ENCODE measurements at places on chromosomes 2 and 18.
A peak's percentile ranks its signal among the peaks of the same experiment; 100 is the strongest.

- no peak for DNase-seq
These were observed 27.9 kb downstream of the SETBP1 start for GRCh38 chr18:44708451-44709083.

DNA sequence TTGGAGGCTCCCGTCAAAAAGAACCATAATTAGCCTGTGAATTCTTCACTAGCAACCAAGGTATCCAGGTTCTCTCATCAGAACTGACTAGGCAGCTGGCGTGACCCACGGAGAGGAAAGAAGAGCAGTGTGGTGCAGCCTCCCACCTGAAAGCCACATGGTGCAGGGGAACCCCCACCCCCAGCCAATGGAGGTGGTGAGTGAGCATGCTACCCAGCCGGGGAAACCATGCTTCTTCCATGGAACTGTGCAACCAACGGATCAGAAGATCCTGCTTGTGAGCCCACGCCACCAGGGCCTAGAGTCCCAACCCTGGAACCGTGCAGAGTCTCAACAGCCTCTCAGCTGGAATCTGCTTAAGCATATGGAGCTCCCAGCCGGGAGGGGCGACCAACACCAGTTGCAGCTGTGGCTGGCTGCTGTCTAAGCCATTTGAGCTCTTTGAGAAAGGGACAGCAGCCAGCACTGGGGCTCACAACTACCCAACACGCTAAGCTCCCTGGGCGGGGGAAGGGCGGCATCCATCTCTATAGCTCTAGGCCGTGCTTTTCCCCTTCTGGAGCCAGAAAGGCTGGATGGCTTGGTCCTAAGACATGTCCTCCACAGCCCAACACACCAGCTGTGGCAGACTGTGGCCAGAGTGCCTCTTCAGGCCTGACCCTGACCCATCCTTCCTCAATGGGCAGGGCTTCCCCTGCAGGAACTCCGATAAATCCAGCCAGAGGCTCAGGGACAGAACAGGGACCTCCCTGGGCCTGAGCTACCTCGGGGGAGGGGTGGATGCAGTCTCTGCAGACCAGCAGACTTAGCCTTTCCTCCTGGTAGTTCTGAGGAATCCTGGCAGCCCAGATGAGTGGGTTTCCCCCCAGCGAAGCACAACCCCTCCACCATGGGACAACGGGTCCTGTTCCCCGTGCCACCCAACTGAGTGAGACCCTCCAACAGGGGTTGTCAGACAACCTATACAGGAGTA, 151.4 kb upstream of the NXPH2 start:
- DNase-seq: no peak

- DNase-seq: no peak
These were observed 2.0 kb downstream of the LIMS1 start for GRCh38 chr2:108536133-108536780.

DNA sequence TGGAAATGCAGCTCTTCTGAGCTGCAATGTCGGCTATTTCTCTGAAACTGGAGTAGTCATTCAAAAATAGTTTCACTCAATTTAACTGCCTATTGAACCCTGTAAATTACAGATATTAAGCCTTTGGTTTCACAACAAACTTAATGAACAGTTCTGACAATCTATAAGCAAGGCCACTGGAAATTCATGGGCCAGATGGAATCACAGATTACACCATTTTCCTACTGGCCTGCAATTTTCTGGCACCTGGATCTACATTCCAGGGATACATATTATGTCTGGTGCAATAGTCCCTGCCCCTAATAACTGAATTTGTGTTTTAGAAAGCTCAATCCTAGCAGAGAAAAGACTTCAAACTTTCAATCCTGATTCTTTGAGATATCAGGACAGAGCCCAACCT, 551.7 kb downstream of the RNF144A start:
- DNase-seq: no peak

- no peak for DNase-seq
These were observed 1068.2 kb upstream of the ACVR2A start for GRCh38 chr2:146776596-146776995.

DNA sequence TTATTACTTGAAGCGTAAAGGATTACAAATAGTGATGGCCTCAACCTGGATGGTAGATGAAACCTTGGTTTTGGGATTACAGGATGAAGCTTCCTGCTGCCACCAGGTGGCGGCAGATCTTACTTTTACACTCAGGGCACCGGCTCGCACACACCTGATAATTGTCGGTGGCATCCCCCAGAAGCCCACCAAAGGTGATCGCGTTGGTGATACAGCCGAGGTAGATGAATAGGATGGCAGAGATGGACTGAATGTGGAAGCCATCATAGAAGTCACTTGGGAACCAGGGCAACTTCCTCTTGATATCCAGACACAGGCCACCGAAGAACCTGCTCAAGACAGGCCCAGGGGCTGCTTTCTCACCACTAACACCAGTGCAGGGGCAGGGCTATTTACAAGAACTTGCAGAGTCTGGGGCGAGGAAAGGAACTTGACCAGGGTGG, 51.8 kb downstream of the MTHFD2 start:
- no peak for DNase-seq

- no peak for DNase-seq
These were observed 105.8 kb upstream of the CAVIN2 start for GRCh38 chr2:191952515-191953270.

GRCh38 chr2:202149155-202149762, 76.2 kb downstream of the KIAA2012 start:
- DNase-seq: no peak

DNA sequence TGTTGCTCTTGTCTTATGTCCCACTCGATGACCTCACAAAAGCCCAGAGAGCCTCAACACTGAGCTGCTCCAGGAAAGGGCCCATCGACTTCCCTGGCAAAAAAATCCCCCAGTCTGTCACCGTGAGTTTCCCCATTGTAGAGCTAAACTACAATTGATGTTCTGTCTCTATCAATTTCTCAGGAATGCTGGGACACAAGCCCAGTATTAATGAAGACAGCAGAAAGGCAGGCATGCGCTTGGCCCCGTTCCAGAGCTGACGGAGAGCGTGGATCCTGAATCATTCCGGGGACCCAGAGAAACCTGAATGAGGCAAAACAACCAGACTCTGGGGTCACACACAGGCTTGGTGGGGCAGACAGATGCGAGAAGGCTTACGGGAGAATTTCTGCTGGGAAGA, 146.9 kb downstream of the TTC32 start:
- peak; percentile 79 for DNase-seq

DNA sequence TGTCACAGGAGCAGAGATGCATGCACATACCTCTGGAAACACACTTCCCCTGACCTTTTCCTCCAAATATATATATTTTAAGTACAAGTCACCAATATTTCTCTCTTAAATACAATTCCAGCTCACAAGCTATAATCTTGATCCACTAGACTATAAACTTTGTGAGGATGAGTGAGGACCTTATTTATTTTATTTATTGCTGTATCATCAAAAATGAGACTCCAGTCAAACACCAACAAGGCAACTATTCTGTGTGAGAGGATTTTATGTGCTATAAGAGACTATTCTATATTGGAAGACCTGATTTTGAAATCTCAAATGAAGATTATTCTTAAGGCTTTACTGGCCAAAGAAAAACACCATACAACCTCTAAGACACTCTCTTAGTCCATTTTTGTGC, 1352.2 kb downstream of the SUCLG1 start:
- no peak for DNase-seq

GRCh38 chr18:55584201-55584600, 3.8 kb downstream of the TCF4 start:
- no peak for DNase-seq

- DNase-seq: no peak
These were observed 7.7 kb downstream of the HMSD start for GRCh38 chr18:63956755-63957154.

GRCh38 chr2:216619411-216620393, 13.5 kb upstream of the IGFBP2 start:
- no peak for DNase-seq

- no peak for DNase-seq
These were observed 497.3 kb downstream of the CCDC85A start for GRCh38 chr2:56680971-56681631.

DNA sequence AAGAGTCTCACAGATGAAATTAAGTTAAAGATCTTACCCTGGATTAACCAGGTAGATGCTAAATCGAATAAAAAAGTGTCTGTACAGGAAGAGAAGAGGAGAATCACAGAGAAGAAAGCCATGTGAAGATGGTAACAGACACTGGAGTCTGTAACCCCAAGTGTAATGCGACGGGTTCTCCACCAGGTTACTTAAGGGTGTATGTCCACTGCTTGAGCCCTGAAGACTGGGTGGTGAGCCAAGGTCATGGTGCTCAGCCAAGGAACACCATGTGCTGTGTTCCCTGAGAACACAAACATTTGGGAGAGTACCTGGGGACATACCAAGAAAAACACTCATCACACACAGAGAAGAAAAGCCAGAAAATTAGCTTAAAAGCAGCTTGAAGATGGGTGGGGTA, 8.2 kb upstream of the ACADL start:
- no peak for DNase-seq

DNA sequence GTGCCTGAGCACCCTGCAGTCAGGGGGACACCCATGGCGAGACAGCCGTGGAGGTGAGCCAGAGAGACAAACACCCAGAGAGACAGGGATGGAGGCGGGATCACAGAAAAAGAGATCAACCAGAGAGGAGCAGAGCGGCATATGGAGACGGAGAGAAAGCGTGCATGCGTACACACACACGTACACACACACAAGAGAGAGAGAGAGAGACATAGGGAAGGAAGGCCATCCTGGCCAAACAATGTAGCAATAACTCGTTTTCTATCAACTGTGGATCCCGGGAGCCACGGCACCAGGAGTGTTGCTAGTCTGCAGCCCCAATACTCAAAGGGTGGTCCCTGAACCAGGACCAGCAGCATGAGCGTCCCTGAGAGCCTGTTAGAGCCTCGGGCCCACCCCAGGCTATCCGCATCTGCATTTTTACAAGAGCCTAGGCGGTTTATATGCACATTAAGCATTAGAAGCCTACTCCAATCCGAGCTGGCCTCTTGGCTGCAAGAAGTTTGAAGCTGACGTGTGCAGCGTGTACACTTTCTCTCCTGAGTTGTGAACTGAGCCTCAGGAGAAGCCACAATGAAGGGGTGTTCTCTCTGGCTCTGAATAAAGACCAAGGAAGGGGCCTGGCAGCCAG, 50.1 kb upstream of the MYCN start:
- no peak for DNase-seq

DNA sequence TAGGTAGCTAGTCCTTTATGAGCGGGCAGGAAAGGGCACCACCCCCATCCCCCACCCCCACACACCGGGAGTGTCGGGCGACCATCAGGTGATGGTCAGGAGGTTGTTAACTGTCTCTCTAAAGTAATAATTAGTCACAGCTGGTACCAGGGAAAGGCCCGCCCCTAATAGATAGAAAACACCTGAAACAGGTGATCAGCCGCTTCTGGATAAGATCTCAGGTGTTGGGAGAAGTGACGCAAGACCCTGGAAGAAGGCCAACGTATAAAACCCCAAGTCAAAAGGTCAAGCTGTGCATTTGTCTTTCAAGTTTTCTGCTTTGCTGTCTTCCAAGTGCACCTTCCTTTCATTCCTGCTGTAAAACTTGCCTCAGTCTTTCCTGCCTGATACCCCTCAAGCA, 59.6 kb upstream of the LINC00305 start:
- no peak for DNase-seq

GRCh38 chr2:120914839-120915521, 179.3 kb downstream of the GLI2 start:
- DNase-seq: no peak

GRCh38 chr2:75892490-75892889, 181.8 kb upstream of the GCFC2 start:
- DNase-seq: no peak

GRCh38 chr2:189821953-189822748, 37.9 kb downstream of the PMS1 start:
- DNase-seq: no peak

DNA sequence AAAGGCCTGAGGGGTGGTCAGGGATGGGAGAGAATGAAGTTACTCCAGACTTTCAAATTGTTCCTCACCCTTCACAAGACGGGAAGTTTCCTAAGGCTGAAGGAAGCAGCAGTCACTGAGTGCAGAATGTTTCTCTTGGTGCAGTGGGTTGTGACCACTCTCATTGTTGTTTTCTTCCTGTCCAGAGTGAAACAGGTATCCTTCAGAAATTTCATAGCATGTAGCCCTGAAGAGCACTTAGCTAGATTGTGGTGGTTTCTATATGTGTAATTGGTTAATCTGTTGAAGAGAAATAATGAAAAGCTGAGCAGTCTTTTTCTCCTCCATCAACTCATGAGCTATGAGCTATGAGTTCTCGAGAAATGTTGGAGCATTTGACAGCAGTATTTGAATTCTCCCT, 96.8 kb downstream of the GPD2 start:
- no peak for DNase-seq

- peak; percentile 82 for DNase-seq
These were observed 303.7 kb upstream of the EPAS1 start for GRCh38 chr2:45993476-45993991.

DNA sequence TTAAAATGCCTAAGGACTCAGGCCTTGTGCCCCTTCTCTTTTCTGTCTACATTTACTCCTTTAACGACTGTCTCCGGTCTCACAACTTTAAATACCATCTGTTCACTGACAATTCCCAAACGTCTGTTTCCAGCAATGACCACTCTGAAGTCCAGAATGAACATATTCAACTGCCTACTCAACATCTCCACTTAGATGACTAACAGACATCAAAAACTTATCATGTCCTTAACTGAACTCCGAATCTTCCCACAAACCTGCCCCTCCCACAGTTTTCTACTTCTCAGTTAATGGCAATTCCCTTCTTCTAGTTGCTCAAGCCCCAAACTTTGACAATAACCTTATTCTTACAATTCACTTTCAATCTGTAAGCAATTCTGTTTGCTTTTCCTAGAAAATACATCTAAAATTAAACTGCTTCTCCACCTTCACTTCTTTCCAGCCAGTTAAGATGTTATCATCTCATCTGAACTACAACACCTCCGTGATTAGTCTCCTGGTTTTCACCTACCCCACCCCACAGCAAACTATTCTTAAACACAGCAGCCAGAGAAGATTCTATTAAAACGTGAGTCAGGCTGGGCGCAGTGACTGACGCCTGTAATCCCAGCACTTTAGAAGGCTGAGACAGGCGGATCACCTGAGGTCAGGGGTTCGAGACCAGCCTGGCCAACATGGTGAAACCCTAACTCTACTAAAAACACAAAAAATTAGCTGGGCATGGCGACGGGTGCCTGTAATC, 2.8 kb downstream of the C1D start:
- no peak for DNase-seq

DNA sequence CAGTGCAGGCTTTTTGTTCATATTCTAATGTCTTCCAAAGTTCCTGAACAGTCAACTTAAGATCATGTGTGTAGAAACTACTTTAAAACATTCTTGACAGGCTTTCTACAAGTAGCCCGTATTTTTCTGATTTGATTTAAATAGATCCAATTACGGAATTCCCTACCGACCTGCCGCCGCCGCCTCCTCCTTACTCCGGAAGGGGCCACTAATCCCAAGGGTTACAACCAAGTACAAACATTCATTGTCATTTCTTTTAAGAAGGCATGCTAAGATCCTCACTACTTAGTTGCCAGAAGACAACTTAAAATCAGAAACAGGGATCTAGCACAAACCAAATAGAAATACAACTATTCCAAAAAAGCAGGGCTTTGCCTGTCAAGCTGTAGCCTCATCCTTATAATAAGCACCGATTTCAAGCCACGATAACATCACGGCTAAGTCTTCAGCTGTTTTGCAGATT, 784 bp downstream of the WDR33 start:
- no peak for DNase-seq

GRCh38 chr18:6652098-6652497, 77.4 kb upstream of the ARHGAP28 start:
- no peak for DNase-seq

Measured in vagina (tissue), 2 donors.